Tibial nerve (tissue), 4 donors: ENCODE measurements at places on chromosomes 6 and 20. TPM values are rescaled to one million over a fixed set of nuclear protein-coding genes. Genes with fewer than 3 reads are reported as not detected.

GPR63 gene
- total RNA-seq: 0.90 TPM

DNA sequence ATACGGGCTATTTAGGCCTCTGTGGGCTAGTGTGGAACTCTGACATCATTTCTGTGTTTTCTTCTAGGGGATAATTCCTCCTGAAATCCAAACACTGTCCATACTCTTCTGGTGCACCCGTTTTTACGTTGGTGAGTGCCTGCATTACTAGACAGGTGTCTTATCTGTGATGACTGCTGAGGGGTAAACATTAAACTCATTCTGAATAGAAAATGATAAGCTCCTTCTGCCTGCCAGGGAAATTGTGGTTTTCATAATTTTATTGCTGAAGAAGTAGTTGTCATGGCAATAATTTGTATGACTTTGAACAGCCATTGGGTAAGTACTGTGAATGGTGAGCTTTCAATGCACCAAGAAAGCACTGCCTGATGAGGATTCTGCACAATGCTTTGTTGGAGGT, 705.6 kb downstream of the UTRN start:
- DNase-seq: no peak

GRCh38 chr6:161233986-161234661, 39.7 kb downstream of the AGPAT4 start:
- peak; percentile 36 for DNase-seq

- DNase-seq: no peak
Observed at GRCh38 chr20:16419138-16419715, 154.0 kb downstream of the KIF16B start.

OOEP gene
- total RNA-seq: not detected

GRCh38 chr20:20582734-20583133, 129.7 kb downstream of the RALGAPA2 start:
- no peak for DNase-seq

HCRTR2 gene
- not detected for total RNA-seq

DNA sequence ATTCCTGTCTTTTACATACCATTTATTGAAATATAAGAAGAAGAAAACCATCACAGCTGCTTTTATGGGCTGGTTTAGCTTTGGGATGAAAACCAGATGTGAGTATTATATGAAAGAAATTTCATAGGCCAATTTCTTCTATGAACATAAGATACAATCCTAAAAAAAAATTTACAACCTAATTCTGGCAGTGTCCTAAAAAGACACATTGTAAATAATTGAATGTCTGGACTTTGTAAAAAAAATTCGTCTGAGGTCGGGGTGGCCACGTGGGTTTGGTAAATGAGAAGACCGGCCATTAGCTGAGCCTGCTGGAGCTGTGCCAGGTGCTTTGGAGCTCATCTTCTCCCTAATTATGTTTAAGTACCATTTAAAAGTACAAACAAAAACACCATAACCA, 26.8 kb downstream of the DACT2 start:
- no peak for DNase-seq

TSBP1 gene
- not detected for total RNA-seq
